ENCODE measurements at places on chromosomes 12 and 14.

DNA sequence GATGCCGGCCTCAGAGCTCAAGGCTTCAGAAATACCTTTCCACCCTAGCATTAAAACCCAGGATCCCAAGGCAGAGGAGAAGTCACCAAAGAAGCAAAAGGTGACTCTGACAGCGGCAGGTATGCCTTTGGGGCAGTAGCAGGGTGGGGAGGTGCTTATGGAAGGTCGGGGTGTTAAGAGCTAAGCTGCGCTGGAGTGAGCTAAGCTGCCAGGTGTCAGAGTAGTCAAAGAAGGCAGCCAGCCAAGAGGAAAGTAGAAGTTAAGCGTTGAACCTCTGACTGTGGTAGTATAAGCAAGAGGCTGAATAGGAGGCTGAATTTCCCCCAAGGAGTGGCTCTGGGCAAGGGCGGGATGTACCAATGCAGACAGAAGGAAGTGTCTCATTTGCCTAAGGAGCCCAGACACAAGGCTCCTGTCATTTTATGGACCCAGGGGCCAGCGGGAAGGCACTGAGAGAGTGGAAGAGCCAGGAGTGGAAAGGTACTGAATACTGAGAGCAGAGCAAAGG is 29.2 kb downstream of the DYRK4 start:
- DNase-seq = no peak

DNA sequence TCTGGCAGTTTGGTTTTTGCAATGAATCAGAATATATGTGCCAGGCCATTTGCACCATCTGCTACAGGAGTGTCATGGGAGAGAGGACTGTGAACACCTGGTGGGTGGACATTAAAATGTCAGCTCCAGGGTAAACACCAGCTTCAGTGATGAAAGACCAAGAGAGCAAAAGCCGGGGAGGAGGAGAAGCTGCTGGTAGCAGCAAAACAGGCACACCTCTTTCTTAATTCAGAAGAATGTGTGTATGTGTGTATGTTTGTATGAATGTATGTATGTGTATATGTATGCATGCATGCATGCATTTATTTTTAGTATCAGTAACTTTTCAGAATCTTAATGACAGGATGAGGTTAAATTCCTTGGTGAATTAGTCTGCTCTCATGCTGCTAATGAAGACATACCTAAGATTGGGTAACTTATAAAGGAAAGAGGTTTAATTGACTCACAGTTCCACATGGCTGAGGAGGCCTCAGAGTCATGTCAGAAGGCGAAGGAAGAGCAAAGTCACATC is 357.4 kb upstream of the PRICKLE1 start:
- DNase-seq = no peak

- peak; percentile 89 for DNase-seq
These were observed 23.5 kb downstream of the APPL2 start for GRCh38 chr12:105212438-105212837.

GRCh38 chr12:130482448-130482847 is 144.8 kb downstream of the PIWIL1 start:
- DNase-seq = no peak

DNA sequence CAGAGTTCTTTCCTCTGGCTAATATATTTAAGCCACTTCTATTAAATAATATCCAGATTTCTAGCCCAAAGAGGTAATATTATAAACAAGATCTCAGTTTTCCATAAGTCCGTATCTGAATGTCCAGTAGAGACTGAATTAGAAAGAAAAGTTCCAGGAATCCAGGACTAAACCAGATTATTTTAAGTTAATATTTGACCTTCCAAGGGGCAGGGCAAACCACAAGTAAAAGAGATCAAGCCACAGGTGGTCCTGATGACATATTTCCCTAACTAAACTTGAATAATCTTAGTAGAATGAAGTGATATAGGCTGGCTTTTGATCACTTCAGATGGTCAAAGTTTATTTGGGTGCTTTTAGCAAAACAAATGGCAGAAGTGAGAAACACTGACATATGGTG is 43.3 kb upstream of the E2F7 start:
- no peak for DNase-seq

GRCh38 chr12:57272337-57273151 is 21.6 kb upstream of the STAC3 start:
- no peak for DNase-seq

DNA sequence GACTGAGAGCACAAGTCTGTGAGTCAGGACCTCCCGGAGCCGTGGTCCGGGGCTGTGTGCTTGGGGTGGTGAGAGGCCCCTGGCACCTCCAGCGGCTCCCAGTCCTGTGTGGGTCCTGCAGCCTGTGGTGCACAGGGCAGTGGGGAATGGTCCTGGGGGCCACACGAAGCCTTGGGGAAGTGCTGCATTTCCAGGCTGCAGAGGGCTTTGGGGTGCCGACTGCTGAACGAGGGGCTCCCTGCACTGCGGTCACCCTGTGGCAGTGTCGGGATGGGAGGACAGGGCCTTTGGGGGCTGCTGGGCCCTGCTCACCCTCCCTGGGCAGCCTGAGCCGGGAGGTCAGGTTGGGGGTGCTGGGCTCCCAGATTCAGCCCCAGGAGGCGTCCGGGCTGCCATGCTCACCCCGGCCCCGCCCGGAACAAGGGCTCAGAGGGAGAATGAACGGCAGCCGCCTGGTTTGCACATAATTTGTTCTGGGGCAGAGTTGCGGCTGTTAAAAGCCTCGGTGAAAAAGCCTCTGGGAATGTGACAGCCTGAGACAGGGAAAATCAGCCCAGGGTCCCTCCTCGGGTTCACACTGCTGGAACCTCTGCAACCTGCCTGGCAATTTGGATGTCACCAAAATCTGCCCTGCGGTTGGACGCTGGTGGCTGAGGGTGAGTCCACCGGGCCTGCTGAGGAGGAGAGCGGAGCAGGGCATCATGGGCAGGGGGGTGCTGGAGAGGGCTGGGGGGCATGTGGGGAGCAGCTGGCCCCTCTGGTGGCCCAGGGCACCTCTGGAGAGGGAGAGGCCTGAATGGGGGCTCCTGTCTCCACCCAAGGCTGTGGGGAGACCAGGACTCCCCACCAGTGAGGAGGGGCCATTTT is 109.2 kb downstream of the KIF26A start:
- no peak for DNase-seq

- DNase-seq = no peak
These were observed 34.9 kb downstream of the SLC11A2 start for GRCh38 chr12:50991291-50991690.

GRCh38 chr14:58299401-58300330 is 1.3 kb downstream of the ARID4A start:
- DNase-seq = no peak

DNA sequence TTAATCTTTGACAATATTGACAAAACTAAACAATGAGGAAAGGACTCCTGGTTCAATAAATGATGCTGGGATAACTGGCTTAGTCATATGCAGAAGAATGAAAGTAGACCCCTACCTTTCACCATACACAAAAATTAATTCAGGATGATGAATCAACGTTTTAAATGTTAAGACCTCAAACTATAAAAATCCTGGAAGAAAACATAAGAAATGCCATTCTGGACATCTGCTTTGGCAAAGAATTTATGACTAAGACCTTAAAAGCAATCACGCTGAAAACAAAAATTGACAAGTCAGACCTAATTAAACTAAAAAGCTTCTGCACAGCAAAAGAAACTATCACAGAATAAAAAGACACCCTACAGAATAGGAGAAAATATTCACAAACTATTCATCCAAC is 97.4 kb downstream of the LMNTD1 start:
- peak; percentile 38 for DNase-seq

DNA sequence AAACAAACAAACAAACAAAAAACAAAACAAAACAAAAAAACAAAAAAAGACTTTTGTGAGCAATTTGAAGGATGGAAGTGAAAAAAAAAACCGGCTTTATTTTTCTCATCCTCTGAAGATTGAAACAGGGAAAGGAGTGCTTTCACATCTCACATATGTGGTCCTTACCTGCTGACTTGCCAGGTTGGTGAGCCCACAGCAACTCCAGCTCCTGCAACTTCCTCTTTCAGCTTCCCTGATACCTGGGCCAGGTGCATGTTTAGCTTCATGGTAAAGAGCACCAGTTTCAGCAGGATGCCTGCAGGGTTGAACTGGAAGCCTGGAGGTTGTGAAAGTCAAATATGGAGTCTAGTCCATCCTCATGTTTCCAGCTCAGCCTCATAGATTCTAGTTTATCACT is 221.2 kb upstream of the OTX2 start:
- DNase-seq = no peak

- no peak for DNase-seq
These were observed 36.2 kb downstream of the MED13L start for GRCh38 chr12:116241157-116241759.

GRCh38 chr14:35766700-35767082 is 42.4 kb downstream of the RALGAPA1 start:
- DNase-seq = no peak

DNA sequence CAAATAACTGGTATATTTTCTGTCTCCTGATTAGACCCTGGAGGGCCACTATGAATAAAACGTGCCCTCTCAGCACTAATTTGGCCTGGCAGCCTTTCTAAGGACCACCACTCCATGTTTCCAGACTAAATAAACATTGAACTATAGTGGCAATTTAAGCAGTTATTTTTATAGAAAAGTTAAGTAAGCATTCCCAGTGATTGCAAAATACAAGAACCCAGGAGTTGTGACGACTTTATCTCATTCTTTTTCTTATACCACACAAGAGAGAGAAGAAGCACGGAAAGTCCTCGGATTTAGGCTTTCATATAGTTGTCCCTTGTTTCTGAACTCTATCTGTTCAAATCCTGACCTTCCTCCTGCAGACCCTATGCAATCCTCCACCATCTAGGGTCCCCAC is 23.1 kb upstream of the STRAP start:
- DNase-seq = no peak

DNA sequence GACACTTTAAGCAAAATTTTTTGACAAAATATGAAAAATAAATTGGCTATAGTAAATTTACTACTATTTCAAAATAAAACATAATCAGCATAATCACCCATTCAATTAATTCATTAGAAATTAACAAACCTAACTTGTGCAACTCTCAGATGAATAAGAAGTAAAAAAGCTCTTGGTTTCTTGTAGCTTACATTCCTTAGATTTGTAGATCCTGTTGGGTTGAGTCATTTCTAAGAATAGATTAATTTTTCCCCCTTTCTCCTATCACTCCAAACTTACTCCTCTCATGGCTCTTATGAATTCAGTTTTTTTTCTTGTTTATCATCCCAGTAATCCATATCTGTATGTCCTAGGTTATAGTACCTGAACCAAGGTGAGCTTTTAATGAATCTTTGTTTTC is 230.9 kb upstream of the LRIG3 start:
- DNase-seq = peak; percentile 73

DNA sequence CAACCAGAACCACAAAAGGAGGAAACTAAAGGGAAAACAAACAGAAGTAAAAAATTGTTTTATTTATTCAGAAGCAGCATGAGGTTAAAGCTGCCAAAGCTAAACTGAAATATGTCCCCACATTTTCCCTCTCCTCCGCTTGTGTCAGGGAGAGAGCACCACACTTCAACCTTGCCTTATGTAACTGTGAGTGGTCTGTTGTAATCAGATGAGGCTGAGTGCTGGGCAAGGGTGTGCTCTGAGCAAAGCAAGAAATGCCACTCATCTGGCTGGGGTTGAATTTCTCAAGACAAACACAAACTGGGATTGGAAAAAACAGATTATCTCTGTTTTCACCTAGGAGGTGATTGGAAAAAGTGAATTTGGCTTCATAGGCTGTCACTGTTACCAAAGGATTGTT is 12.2 kb downstream of the CAPZA3 start:
- DNase-seq = peak; percentile 37

- no peak for DNase-seq
These were observed 14.9 kb upstream of the SLC6A12 start for GRCh38 chr12:228846-229200.

DNA sequence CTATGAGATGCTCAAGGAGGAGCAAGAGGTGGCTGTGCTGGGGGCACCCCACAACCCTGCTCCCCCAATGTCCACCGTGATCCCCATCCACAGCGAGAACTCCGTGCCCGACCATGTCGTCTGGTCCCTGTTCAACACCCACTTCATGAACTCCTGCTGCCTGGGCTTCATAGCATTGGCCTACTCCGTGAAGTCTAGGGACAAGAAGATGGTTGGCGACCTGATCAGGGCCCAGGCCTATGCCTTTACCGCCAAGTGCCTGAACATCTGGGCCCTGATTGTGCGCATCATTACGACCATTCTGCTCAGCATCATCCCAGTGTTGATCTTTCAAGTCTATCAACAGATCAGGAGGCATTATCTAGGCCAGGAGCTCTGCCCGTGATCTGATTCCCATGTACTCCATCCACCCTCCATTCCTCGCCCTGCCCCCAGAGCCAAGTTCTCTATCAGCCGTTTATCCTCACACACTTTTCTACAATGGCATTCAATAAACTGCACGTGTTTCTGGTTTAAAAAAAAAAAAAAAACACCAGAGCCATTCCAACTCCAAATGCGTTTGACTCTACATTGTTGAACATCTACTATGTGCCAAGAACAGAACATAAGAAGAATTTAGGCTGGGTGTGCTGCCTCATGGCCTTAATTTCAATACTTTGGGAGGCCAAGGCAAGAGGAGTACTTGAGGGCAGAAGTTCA is 17.5 kb downstream of the ATXN2 start:
- no peak for DNase-seq

- DNase-seq = no peak
These were observed 30.0 kb downstream of the DTX1 start for GRCh38 chr12:113086249-113087164.

- no peak for DNase-seq
These were observed 51.2 kb upstream of the AEBP2 start for GRCh38 chr12:19388131-19388549.

DNA sequence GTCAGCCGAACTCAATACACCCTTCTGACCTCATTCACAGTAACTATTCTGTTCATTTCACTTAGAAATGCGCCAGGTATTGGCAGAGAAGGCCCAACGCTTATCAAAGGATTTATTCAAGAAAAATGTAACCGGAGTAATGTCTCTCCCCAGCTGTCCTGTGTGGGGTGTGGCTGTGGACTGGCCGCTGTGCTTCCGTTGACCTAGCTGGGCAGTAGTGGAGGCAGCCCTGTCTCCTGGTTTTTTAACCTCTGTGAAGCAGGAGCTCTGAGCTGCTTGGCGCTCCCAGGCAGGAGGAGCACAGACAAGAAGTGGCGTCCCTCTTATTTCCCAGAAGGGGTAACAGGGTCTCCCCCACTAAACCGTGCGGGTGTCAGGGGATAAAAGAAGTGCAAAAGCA is 85.2 kb downstream of the ESR2 start:
- DNase-seq = no peak

DNA sequence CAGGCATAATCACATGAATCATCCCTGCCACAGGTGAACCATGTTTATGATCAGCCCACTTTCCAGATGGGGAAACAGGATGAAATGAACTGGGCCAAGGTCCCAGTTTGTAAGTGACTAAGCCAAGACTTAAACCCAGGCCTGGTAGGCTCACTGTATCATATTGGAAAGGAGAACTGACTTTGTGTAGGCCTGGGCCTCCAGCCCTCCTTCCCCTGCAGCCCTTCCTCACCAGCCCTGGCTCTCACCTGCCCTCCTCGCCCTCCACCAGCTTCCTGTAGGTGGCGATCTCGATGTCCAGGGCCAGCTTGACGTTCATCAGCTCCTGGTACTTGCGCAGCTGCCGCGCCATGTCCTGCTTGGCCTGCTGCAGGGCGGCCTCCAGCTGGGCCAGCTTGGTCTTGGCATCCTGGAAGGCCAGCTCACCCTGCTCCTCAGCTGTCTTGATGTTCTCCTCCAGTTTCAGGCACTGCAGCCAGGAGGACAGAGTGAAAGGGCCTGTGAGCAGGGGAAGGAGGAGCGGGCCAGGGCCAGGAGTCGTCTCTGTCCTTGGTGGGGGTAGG is 19.8 kb downstream of the KRT80 start:
- no peak for DNase-seq

Data from fibroblast of skin of right quadriceps (primary cell).